ENCODE measurements at places on chromosomes 4 and X. TPM values are rescaled to one million over a fixed set of nuclear protein-coding genes. Genes with fewer than 3 reads are reported as not detected.
A peak's percentile ranks its signal among the peaks of the same experiment; 100 is the strongest.

Gene PLS3
- polyA plus RNA-seq, result 107 TPM

Gene C1QTNF7
- not detected for polyA plus RNA-seq

DNA sequence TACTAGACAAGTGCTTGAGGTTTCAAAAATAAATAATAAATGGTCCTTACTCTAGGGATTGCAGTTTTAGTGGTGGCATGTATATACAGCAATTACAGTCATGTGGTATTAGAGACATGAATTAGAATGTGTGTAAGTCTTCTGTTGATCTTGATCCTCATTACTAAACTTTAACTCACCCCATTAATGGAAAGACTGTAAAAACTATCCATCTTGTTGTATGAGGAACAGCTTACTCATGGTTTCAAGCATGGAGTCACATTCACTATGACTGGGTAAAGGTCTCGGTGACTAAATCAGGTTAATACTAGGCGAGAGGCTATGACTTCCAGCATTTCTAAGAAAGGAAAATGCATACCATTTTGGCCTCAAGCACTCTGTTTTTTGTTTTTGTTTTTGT, 107.0 kb upstream of the HPGD start:
- DNase-seq, result no peak

DNA sequence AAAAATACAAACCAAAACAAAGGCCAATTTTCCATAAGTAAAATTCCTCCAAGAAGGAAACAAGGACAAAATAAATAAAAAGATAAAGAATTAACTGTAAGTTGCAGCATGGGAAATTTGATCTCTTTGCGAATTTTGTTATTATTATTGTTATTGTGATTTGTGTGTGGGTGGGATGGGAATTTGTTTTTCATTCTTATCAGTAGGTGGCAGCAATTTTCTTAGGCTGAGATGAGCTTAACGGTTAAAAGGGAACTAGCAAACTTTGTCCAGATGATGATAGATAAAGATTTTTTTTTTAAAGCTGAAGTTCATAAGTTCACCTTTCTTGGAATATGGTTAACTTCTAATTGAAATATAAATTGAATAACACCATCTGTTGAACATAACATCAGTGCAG, 83.2 kb upstream of the IL1RAPL2 start:
- DNase-seq, result no peak

DNA sequence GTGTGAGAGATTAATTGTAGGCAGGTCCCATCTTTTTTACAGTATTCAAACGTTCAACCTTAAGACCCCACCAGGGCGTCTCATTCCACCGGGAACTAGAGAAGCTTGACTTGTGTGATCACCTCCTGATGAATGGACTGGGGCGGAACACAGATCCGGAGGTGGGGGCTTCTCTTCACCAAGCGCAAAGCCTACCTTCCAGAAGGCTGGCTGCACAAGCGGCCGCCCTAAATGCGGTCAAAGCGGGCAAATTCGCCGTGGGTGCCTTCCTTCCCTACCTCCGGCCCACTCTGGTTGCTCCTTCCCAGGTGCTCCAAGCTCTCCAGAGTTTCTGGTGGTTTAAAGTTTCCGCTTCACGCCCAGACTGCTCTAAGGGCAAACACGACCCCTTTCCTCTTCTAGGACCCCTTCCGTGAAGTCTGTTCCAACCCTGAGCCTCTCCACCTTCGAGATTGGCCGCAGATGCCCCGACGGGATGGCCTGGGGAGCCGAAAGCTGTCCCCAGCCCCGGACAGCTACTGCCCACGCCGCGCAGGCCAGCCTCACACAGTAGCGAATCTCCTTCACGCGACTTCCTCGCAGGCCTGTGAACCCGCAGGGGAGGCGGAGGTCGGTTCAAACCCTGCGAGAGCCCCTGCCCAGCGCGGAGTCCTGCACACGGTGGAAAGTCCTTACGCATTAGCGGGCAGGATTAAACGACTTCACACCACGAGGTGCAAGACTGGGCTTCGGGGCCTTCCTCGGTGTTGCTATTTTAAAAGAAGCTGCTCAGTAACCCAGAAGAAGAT, 1.6 kb upstream of the WWC2 start:
- peak; percentile 78 for DNase-seq

All from H1 (cell line).